ENCODE measurements at places on chromosomes 11 and 22. TPM values are rescaled to one million over a fixed set of nuclear protein-coding genes. Genes with fewer than 3 reads are reported as not detected.

GRCh38 chr11:5796541-5796940 is 5.5 kb upstream of the OR52N1 start:
- no peak for DNase-seq

DNA sequence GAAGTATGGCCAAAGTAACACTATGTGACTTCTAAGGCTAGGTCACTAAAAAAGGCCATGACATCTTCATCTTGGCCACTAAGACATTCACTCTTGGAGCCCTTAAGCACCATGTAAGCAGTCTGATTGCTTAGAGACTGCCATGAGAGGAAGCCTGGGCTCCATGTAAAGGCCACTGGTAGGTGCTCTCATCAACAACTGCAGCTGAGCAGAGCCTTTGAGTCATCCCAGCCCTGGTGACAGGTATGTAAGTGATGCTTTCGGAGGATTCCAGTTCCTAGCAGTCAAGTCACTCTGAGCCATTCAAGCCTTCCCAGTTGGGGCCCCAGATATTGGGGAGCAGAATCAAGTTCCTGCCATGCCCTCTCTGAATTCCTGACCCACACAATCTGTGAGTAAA is 26.2 kb downstream of the GAB2 start:
- no peak for DNase-seq

DNA sequence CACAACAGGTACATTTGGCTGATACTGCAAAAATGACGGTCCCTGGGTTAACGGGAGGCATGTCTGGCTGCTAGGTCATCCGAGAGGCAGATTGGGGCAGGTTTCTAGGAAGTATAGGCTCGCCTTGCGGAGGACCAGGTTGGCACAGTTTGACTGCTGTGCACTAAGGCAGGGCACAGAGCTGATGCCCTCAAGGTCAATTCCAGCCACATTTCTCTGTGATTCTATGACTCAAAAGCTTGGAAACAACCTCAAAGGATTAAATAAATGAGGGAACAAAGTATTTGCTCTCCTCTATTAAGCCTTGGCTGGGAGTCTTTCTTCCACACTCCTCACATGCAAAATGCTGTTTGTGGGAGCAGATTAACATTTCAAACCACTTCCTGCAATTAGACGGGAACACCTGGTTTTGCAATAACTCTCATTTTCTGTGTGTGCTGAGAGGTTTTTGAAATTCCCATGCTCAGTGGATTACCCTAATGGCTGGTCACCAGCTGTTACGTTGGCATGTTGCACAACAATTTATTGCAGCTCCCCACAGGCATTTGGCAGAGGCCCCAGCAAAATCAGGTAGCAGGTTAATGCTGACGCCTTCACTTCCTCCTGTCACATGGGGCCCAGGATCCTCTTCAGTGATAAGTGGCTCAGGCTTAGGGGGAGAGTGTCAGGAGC is 61.0 kb upstream of the PLET1 start:
- peak; percentile 41 for DNase-seq

- DNase-seq, result no peak
Measured at GRCh38 chr11:132605825-132606570, 926.3 kb downstream of the OPCML start.

DNA sequence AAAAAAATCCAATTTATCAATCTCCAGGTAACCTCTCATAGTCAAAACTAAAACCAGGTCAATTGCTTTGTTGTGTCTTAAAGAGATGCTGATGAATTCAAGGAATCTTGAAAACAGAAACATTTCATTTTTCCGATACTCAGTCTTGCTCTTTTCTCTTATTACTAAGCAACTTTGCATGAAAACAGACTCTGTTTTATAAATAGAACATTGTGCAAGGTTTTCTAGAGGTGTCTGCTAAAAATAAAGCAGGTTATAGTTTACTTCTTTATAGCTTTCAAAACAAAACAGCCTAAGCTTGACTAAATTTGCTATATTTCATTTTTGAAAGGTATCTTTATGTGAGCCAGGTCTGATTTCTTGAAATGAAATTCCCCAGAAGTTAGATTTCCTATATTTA is 109.3 kb downstream of the ARL14EP start:
- no peak for DNase-seq

DNA sequence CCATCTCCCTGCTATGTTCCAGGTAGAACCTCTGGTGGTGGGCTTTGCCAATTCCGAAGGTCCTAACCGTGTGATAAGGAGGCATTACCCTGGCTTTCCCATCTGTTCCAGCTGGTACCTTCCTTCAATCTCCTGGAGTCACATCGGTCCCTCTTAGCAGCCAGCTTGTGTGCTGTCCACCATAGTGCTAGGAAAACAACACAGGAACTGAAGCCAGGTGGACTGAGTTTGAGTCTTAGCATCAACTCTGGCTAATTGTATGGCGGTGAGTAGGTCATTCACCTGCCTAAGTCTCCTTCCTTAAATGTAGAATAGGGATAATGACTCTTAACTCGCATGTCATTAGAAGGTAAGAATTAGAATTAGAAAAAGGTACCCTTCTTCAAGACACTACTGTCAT is 159.6 kb upstream of the E2F8 start:
- no peak for DNase-seq

DNA sequence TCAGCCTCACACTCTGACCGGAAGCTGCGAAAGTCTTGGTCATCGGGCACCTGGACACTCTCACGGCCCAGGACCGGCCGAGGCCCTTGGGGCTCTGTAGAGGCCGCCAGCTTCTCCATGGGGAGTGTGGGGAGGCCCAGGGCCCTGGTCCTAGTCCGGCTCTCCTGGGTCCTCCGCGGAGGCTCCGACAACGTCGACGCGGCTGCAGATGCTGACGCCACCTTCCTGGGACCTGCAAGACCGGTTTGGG is 12.9 kb downstream of the STARD10 start:
- DNase-seq, result no peak

DNA sequence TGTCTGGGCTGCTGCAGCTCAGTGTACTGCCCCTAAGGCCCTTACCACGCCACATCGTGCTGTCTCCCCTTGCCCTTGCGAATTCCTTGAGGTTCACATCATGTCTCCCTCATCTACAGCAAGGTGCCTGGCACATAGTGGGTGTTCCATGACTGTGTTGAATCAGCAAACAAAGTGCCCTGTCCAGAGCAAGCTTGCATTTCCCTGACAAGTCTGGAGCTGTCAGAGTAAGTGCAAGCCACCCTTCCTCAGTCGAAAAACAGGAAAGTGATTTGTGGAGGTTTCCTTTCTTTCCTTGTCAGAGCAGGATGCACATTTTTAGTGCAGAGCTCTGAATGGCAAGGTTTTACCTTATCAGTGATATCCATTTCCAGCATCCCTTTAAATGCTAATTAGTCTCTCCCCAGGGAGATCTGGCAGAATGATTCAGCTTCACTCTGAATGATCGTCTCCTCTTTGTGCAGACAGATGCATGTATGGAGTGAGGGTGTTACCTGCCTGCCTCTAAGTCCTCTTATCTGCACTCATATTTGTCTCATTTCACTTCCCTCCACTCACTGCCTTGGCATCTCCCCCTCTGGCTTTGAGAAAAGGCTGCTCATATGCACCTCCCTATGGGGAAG is 331.2 kb downstream of the TMEM135 start:
- DNase-seq, result no peak

The INPP5J gene
- 0.35 TPM for total RNA-seq

The SAA4 gene
- not detected for total RNA-seq

The ZP1 gene
- total RNA-seq, result not detected
